Daoy (cell line): ENCODE measurements at places on chromosomes 6 and 20. TPM values are rescaled to one million over a fixed set of nuclear protein-coding genes. Genes with fewer than 3 reads are reported as not detected.
A peak's percentile ranks its signal among the peaks of the same experiment; 100 is the strongest.

The GHRH gene
- total RNA-seq = not detected in 2 replicates

The CST4 gene
- total RNA-seq = not detected in 2 replicates

The CYP24A1 gene
- 0.46 and 1.0 TPM in 2 replicates for total RNA-seq

The OR12D3 gene
- not detected in 2 replicates for total RNA-seq

The B3GALT4 gene
- total RNA-seq = 0.40 and 1.9 TPM in 2 replicates

DNA sequence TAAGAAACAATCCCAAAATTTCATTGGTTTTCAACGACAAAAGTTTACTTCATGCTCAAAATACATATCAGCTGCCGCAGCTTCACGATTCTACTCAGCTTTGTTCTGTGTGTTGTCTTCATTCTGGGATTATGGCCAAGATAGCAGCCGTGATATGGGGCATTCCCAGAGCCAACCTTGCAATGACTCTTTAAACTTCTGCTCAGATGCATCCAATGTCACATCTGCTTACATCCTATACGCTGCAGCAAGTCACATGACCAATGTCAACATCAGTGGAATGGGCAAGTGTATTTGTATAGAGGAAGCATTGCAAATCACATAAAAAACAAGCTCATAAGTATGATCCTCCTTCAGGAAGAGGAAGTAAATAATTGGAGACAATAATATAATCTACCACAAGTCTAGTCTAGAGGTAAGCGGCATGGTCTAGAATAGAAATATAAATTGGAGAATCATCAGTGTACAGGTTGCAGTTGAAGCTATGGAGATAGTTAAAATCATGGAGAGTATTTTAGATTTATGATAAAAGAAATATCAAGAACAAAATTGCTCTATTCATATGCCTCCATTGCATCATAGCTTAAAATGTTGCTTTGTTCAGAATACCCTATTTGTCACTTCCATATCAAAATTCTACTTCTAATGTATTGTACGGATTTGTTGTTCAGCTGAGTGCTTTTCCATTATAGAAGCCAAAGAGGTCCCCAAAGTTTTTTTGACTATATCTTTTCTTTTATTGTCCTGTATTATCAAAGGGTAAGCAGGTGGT, 7.2 kb upstream of the C6orf141 start:
- no peak for DNase-seq

- no peak for DNase-seq
Observed at GRCh38 chr6:78962448-78962847, 95.1 kb downstream of the IRAK1BP1 start.

GRCh38 chr6:2935566-2936291, 32.6 kb upstream of the SERPINB9 start:
- DNase-seq = no peak

GRCh38 chr20:62676976-62677375, 31.7 kb upstream of the NTSR1 start:
- DNase-seq = no peak

- DNase-seq = peak; percentile 2
Observed at GRCh38 chr6:170173335-170173881, 117.5 kb downstream of the DLL1 start.

DNA sequence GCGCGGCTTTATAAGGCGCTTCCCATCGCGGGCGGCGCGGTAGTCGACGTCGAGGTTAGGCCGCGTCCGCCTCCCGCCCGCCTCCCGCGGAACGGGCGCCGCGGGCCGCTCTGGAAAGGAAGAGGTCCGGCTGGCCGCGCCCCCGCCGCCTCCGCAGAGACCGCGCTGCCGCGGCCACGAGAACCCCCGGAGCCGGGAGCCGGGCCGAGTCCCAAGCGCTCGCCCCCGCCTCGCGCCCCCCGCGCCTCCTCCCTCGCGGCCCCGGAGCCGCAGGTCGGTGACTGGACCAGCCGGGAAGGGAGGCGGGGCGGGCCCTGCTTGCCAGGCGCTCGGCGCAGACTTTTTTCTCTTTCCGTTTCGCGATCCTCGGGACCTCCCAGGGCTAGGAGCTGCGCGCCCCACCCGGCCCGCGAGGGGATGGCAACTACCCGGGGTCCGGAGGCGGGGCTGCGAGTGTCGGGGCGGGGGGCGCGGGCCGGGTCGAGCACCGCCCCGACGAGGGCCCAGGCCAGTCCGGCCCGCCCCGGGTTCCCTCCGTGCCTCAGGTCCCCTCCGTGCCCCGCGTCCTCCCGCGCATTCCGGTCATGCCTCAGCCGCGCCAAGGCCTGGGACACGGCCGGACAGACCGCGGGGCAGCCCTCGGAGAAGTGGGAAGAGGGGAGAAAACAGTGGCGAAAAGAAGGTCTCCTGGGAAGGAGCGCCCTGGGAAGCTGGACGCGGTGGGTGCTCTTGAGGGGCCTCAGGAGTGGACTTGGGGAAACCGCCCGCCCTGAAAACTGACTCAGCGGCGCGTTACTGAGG, 417 bp upstream of the PXDC1 start:
- peak; percentile 97 for DNase-seq

DNA sequence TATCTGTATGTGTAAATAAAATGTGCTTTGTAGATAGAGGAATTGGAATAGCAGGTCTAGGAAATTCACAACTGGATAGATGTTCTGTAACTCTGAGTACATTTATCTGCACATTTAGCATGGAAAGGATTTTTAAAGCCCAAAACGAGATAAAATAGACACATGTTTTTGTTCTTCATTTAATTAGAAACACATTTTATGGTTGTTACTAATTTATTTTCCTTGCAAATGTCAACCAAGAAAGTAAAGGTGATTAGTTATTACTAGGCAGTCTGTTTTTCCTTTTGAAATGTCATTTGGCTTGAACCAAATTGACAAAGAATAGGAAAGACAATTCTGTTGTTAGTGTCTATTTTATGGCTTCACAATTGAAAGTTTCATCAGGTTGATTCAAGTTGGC, 769 bp downstream of the PRL start:
- DNase-seq = no peak

DNA sequence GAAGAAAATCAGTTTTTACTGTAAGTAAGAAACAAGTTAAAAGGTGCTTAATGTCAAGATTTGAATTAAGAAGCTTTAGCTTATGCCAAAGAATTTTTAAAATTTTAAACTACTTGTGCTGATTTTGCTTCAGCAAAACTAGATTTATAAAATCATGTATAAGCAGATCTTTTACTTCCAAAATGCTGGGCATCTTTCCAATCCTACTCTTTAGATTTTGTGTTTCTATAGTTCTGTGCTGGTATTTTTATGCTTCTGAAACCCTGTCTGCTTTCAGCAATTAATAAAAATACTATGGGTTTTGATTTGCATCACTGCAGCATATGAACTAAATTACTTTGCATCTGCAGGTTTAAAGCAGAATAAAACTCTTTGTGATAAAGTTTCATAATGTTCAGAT, 238.6 kb upstream of the RNF217 start:
- DNase-seq = no peak

GRCh38 chr20:2163312-2163711, 61.7 kb downstream of the STK35 start:
- DNase-seq = no peak

DNA sequence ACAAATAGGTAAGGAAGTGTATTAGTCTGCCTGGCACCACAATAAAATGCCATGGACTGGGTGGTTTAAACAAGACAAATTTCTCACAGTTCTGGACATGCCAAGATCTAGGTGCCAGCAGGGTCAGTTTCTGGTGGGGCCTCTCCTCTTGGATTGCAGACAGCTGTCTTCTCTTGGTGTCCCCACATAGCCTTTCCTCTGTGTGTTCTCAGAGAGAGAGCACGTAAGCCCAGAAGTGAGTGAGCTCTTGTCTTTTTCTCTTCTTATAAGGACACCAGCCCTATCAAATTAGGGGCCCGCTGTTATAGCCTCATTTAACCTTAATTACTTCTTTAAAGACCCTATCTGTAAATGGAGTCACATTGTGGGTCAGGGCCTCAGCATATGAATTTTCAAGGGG, 28.3 kb downstream of the SMPDL3A start:
- DNase-seq = no peak

GRCh38 chr6:106980926-106981325, 6.4 kb upstream of the CD24 start:
- DNase-seq = no peak
